HFF-Myc (cell line): ENCODE measurements at places on chromosomes 16 and 17.

DNA sequence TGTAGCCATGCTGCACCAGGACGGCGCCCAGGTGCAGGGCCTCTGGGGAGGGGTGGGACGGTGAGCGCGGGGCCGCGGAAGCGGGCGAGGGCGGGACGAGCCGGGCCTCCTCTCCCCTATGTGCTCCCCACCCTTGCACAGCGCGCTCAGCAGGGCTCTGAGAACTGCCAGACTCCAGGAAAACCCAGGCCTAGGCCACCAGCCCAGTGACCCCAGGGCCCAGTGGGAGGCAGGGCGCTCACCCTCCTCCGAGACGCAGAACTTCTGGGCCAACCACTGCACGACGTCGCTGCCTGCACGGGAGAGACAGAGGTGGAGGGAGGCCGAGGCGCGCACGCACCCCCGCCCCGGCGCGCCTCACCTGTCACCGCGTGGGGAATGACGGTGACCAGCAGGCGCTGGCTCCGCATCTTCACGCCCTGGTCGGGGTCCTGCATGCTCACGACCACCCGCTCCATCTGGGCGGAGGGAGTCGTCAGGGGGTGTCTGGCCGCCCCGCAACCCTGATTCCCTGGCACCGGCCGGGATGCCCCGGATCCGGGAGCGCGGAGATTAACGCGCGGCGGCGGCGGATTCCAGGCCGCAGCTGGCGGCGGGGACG lies 603 bp downstream of the RGS11 start:
- DNase-seq: no peak

DNA sequence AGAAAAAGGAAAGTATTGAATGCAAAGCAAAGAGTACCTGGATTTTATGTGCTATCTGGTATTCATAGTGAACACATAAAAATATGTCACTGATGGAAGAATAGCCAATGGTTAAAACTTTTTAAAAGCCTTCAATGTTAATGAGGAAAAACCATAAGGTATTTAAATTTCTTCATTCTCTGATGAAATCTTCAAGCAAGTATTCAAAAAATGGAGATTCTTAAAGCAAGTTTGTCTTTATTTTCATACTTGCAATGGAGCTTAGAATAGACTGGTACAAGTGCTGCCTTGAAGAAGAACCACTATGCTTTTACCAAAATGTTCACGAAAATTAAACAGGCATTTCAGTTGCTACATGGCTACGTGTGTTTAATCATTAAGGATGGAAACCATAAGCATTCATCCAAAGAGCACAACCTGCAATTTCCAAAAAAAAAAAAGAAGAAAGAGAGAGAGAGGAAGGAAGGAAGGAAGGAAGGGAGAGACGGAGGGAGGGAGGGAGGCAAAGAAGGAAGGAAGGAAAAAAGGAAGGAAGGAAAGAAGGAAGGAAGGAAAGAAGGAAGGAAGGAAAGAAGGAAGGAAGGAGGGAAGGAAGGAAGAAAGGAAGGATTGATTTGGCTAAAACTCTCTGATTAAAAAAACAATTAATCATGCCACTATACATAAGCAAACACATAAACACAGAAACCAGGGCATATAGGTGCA lies 17.6 kb downstream of the HS3ST3A1 start:
- no peak for DNase-seq

GRCh38 chr17:2049333-2050299 lies 5.3 kb upstream of the HIC1 start:
- DNase-seq: no peak

DNA sequence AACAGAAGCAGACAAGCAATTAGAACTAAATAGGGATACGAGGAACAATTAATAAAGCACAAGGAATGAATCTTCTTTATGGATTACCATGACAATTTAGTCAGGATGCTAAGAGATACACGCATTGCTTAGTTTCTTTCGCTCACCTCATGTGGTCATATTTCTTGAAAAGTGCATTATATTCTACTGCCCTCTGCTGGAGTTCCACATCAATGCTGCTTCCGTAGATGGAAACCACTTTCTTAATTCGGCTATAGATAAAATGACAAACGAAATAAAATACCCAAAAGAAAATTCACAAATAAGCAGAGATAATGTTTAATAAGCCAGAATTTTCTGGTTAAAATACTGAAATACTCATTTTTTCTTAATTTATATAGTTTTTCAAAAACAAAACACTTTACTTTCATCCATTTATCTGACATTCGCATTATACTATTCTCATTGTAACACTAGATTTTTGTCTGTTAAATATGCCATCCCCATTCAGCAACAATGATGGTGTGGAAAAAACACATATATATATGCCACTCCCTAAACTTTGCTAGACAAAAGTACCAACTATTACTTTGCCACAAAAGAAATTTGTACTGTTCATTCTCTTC lies 22.0 kb upstream of the PHLPP2 start:
- DNase-seq: no peak

GRCh38 chr17:2023692-2024571 lies 1.2 kb downstream of the RTN4RL1 start:
- no peak for DNase-seq

- DNase-seq: no peak
These were observed 62.9 kb downstream of the RAI1 start for GRCh38 chr17:17744116-17744515.

DNA sequence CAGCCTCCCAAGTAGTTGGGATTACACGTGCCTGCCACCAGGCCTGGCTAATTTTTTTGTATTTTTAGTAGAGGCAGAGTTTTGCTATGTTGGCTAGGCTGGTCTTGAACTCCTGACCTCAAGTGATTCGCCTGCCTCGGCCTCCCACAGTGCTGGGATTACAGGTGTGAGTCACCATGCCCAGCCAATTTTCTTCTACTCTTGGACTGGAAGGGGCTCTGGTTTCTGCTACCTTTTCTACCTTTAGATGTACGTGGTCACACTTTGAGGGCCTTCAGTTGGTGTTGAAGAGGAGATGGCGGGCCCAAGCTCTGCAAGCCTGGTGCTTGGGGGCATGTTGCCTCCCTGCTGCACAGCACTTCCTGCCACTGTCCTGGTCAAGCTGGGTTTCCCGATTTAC lies 173.6 kb downstream of the PRKCA start:
- DNase-seq: no peak

DNA sequence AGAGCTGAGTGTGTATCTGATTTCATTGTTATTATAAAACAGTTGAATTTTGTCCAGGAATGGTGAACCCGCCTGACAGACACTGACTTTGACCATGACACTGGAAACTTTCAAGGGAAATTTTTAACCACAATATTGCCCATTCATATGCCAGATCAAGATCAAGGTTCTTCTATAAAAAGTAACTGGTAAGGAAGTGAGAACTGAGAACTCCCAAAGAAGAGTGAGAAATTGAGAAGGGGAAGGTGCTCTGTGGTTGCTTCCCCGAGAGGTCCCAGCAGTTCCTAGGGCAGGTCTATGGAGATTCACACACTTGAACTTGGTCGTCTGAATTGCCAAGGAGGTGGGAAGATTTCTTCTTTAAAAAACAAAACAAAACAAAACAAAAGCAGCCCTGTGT lies 27.3 kb downstream of the SLC6A4 start:
- no peak for DNase-seq
